NCI-H1417 treated with DMSO at 0.1 percent for 48 hours (cell line): ENCODE measurements at places on chromosomes 4 and X.

- DNase-seq = no peak
Measured at GRCh38 chr4:52369649-52370048, 289.5 kb downstream of the USP46 start.

DNA sequence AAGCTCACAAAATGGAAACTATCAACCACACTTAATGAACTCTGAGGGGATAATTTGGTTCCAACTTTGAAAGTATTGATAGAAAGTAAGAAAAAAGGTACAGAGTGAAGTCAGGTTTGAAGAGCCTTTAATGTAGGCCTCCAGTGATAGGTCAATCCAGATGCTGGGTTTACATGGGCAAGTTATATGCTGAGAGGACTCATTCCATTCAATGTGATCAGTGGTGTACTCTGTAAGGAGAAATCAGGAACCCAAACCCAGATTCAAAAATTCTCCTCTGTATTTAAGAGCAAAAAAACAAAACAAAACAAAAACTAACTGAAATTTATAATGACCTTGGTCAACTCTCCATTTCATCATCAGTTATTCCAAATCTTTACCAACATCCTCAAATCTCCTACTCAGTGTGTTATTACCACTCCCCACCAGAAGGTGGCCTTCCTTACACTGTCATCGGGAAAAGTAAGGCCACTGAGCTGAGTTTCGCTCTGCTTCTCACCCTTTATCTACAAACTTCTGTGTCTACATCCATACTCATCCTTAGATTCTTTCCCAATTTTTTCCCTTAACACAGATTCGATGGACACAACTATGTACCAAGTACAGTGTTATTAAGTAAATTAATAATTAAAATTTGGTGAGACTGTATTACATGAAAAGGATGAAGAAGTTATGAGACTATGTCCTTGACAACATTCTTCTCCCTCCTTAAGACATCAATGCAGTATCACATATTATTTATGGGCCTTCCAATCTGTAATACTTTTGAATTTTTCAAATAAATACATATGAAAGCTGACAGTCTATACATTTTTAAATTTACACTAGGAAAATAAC lies 88.3 kb downstream of the ZAR1 start:
- peak; percentile 40 for DNase-seq

- no peak for DNase-seq
Measured at GRCh38 chr4:187444061-187444460, 551.5 kb upstream of the ZFP42 start.

- DNase-seq = no peak
Measured at GRCh38 chr4:168720396-168720900, 223.6 kb downstream of the PALLD start.

DNA sequence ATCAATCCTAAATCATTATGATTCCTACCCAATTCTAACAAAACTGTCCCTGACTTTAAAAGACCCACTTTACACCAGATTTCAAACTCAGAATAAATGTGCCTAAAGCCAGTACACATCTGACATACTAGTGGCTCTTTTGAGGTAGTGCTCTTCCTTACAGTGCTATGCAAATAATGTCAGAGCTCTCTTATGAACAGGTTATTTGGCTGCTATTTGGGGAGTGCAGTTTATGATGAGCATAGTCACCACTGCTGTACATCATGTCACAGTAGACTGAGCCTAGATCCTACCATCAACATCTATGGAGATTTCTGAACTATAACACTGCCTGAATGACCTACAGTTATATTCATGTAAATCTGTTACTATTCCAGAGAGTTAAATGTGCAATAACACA lies 50.4 kb upstream of the PAGE5 start:
- no peak for DNase-seq

GRCh38 chr4:54571293-54572151 lies 86.2 kb upstream of the KIT start:
- no peak for DNase-seq

DNA sequence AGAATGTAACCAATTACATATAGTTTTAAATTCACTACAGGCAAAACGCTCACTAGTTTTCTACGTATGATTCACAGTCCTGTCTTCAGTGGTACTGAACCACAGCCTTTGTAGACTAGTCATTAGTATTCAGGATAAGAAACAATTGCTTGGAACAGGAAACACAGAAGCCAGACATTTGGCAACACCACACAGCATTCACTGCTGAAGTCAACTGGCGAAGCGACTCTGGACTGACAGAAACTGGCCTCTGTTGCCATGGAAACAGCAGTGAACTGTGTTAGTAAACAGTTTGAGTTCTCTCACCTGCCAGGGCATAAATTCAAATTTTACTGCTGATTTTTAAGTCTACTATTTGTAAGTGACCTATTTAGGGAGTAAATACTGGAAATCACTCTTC lies 57.6 kb downstream of the MAPK10 start:
- peak; percentile 72 for DNase-seq

DNA sequence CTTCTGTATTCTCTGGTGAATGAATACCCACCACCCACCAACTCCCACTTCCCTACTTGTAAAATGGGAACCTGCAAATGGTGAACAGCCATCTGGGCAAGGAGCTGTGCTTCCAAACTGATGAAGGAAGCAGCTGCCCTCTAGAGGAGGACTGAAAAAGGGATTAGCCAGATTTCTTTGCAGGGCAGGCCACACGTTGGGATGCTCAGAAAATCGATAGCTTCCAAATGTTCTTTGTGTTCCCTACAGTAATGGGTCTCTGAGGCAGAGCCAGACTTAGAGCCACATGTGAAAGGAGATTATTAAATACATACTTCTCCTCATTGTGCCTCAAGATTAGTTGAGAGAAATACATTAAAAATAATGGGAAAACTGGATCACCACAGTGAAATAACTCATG lies 39.3 kb upstream of the LPAR4 start:
- DNase-seq = no peak

DNA sequence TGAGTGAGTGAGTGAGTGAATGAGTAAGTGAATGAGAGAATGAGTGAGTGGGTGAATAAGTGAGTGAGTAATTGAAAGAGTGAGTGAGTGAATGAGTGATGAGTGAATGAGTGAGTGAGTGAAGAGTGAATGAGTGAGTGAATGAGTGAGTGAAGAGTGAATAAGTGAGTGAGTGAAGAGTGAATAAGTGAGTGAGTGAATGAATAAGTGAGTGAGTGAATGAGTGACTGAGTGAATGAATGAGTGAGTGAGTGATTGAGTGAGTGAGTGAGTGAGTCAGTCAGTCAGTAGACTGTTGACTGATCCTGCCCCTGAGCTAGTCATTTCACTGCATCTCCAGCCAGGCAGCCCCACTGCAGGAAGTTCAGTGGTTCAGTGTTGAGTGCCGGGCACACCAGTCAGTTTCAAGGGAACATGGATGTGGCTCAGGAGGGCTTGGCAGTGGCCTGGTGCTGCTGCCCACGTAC lies 228.4 kb upstream of the PSAPL1 start:
- no peak for DNase-seq

DNA sequence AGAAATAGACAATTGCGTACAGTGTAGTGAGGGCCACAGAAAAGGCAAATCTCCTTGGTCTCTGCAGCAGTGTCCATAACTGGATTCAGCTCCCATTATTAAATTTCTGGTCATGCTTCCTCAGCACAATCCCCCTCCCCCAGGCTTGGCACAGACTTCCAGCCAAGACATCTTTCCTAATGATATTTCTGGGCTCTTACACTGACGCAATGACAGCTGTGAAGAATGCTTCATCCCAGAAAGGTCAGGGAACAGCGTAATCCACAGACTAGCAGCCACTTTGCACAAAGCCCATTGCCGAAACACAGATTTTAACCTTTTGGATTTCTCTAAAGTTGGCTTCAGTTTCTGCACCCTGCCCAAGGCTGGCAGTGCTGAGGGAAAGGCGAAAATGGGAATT lies 597.6 kb upstream of the CPEB2 start:
- no peak for DNase-seq

GRCh38 chrX:39311646-39312045 lies 510.4 kb downstream of the MID1IP1 start:
- DNase-seq = no peak

GRCh38 chr4:168502861-168503260 lies 6.0 kb downstream of the PALLD start:
- DNase-seq = no peak

GRCh38 chrX:109393859-109394258 lies 88.0 kb downstream of the GUCY2F start:
- DNase-seq = no peak

DNA sequence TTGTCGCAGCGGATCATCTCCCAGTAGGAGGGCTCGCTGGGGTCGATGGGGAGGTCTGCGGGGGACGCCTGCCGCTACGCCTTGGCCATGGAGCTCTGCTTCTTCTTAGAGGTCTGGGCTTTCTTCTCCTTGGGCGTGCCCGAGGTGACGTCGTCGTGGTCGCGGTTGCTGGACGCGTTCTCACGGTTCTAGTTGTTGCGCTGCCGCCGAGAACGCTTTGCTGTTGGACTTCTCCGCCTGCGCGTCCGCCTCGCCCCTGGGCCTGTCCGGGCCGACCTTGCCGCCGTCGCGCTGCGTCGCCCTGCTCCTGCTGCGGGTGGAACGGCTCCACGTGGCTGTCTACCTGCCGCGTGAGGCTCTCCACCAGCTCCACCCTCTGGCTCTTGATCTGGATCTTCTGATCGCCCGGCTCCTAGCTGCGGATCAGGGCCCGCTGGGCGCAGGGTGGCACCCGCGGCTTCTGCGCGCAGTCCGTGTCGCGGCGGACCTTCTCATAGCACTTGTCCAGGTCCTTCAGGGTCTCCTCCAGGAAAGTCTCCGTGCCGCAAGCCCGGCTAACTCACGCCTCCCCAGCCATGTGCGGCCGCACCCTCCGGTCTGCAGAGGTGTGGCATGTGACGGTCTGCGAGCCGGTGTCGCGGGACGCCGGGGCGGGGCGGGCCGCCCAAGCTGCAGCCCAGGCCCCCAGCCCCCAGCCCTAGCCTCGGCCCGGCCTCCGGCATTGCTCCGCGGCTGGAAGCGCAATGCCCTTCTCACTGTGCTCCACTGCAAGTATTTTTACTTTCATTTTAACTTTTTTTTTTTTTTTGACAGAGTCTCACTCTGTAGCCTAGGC lies 40.5 kb upstream of the OGT start:
- DNase-seq = no peak

DNA sequence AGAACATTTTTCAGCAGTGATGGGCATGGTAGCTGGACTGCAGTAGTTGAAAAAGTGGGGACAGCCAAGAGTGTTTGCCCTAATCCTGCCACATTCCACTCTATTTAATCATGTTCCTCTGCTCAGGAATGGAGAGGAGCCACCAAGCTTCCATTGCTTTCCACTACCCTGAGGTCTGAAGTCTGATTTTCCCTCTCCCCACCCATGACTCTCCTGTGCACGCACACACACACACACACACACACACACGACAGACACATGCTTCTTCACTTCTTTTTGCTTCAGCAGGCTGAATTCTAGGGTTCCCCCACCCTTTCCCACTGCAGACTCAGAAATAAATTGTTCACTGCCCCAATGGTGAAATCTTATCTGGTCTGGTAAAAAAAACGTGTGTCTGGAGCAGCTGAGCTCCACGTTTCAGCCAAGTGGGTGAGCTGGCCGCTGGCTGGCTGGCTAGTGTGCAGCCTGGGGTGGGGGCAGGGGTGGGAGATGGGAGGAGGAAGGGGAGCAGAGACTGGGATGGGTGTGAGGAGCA lies 142.7 kb upstream of the NALF2 start:
- DNase-seq = no peak

- no peak for DNase-seq
Measured at GRCh38 chr4:104743215-104743653, 248.5 kb upstream of the CXXC4 start.

GRCh38 chrX:120331116-120331515 lies 19.9 kb upstream of the TMEM255A start:
- no peak for DNase-seq

DNA sequence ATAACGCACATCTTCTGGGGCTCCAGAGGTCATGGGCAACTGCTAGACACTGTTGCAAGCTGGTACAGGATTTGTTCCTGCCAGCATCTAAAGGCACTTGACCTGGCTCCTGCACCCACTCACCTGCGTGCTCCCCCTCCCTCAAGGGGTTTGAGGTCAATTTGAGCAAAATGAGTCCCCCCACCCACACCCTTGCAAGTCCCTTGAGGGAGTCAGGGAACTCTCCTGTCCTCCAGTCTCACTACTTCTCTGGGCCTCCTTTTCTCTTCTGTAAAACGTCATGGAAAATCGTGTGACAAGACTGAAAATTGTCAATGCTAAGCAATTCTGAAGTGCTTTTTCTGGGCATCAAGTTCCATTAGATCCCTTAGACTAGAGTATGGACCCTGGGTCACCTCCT lies 39.9 kb upstream of the PGK1 start:
- DNase-seq = no peak

GRCh38 chr4:105765690-105766407 lies 57.3 kb downstream of the GSTCD start:
- no peak for DNase-seq

DNA sequence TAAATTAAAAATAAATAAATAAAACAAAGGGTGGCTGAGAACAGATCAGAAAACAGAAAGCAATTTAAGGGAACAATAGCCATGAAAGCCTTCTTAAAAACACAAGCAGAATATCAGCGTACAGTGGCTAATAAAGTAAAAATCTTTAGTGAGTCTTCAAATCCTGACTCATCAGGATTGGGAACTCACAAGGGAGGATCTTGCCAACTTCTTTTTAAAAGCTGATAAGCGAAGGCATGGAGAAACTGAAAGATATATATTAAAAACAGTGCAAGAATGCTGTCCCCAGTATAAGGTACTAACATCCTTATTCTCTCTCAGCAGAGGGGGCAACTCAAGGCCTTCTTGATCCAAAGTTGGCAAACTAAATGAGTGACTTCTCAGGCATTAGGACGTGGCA lies 180.1 kb downstream of the DHX15 start:
- DNase-seq = no peak

- DNase-seq = no peak
Measured at GRCh38 chr4:105679186-105679585, 29.3 kb downstream of the INTS12 start.

GRCh38 chr4:174531486-174531885 lies 9.2 kb upstream of the HPGD start:
- no peak for DNase-seq

GRCh38 chr4:78945651-78946179 lies 6.5 kb upstream of the PAQR3 start:
- no peak for DNase-seq

DNA sequence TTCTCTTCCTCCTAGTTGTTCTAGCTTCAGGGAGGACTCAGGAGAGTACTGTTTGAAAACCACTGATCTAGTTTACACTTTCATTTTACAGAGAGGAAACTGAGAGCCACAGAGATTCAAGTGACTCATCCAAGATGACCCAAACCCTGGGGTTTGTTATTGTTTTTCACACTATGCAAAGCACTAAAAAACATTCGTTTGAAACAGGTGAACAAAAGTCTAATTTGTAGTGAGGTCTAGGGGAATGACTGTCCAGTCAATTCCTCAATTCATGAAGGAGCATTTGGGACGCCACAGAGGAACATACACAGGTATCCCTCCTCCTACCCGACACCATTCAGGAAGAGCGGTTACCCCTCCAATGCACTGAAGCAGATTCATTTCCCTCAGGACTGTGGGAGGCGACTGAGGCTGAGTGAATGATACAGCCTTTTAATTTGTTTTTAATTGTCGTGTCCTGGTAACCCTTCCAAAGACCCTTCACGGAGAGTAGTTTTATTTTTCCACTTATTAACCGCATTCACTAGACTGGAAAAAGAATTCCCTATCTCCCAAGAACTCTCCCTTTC lies 30.3 kb downstream of the TLR10 start:
- no peak for DNase-seq

GRCh38 chr4:70842761-70843435 lies 3.2 kb upstream of the GRSF1 start:
- no peak for DNase-seq
